Stimulated activated CD8-positive, alpha-beta memory T cell treated with anti-CD3 and anti-CD28 coated beads, Interleukin-2, amount 100 ng/mL, for 1 hour (primary cell): ENCODE measurements at places on chromosomes 1 and 21.

GRCh38 chr1:89989799-89990198 is 5.1 kb upstream of the ZNF326 start:
- DNase-seq, result no peak

DNA sequence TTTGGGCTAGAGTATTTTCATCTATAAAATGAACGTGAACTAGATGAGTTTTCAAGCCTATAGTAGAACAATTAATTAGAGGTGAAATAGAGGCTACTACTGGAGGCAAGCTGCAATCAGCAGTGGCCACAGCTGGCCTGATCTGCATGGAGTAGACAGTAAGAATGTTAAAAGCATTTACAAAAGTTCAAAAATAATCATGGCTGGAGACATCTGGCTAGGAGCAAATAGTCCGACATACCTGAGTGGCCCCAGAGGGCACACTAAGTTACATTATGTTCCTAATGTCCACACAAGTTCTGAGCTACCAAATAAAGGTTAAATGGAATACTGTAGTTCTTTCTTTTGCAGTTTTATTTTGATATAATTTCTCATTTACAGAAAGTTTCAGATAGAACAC is 28.0 kb downstream of the MPZL1 start:
- no peak for DNase-seq

DNA sequence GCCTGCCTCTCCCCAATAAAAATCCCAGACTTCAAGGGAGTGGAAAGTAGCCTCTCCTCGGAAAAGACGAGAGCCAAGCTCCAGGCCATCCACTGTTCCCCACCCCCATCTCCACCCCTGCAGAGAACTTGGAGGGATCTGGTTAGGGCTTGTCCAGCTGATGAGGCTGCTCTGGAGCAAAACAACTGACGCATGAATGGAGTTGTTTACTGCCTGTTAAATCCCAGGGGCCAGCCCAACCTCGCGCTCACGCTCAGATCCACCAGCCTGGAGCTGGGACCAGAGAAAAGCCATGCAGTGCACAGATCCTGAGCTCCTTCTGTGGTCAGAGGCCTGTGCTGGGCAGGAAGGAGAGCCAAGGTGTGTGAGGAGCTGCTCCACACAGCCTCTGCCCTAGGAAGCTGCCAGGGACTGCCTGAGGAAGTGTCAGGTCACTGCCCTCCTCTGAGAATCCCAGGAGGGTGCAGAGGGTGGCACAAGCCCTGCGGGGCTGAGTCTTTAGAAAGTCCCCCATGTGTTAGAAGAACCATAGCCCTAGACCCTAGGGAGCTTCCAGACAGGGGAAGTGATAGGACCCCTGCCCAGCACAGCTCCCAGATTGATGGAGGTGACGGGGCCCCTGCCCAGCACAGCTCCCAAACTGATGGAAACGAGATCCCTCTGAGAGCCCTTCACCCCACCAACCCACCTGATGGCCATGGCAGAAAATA is 109.0 kb upstream of the IPO9 start:
- DNase-seq, result no peak

GRCh38 chr1:10080523-10080922 is 47.8 kb downstream of the UBE4B start:
- no peak for DNase-seq

- DNase-seq, result no peak
Observed at GRCh38 chr1:63668298-63668697, 75.1 kb downstream of the PGM1 start.

- no peak for DNase-seq
Observed at GRCh38 chr1:155272466-155273342, 600 bp downstream of the CLK2 start.

GRCh38 chr1:205706601-205707502 is 26.5 kb upstream of the SLC45A3 start:
- DNase-seq, result no peak

- no peak for DNase-seq
Observed at GRCh38 chr1:58211869-58212268, 334.7 kb downstream of the OMA1 start.

GRCh38 chr1:24803220-24803619 is 58.0 kb downstream of the CLIC4 start:
- no peak for DNase-seq

- no peak for DNase-seq
Observed at GRCh38 chr1:197994907-197995407, 77.8 kb downstream of the LHX9 start.

DNA sequence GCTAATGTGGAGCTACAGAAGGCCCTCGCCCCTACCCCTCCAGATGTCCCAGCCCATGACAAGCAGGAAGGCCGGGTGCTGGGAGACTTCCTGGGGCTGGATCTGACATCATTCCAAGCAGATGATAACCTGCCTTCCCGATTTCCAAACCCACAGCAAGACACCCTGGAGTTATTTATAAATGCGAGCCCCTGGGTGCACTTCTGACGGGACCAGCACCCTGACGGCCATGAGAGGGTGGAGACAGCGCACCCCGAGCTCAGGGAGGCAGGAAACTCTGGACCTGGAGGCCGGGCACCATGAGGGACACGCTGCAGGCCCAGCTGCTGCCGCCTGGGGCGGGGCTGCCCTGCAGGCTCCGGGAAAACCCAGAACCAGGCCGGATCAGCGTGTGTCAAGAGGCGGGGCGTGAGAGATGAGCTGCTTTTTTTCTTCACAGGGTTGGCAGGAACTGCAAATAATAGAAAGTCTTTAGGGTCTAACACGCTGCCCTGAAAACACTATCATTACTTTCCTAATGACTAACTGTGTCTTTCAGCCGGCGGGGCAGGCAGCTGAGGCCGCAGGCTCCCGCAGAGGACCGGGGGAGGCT is 2.5 kb upstream of the PCBP3 start:
- DNase-seq, result no peak

DNA sequence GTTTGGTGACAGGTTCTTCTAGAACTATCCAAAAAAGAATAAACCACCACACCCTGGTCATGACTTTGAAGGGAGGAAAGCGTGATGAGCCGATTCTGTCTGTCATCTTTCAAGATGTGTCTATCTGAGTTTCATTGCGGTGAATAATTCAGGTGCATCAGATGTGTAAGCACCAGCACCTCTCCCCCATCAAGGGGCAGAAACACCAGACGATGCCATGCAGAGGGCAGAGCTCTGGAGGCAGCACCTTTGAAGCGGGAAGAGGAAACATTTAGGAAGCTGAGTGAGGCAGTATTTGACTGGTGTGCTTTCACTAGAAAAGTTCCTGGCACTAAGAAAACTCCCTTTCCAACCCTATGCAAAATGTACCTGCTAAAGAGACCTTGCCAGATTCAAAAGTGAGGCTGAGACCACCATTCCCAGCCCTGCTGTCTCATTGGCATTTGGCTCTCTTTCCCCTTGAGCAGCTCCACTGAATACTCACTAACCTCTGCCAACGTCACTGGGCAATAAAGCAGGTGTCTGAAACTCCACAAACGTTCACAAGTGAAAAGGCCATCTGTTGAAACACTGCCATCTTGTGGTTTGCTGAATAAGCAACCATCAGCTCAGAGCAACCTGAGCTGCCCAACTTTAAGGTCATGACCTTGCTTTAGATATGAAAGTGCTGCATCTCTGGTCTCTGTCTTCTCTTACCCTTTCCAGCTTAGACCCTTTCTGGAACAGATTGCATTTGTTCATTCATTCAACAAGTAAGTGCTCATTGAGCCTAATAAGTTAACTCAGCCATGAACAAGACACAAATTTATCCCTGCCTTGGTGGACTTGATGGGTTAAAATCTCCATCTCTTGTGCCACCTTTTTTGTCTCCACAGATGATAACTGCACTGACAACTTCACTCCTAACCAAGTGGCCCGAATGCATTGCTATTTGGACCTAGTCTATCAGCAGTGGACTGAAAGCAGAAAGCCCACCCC is 228.6 kb downstream of the PAPPA2 start:
- DNase-seq, result no peak

- no peak for DNase-seq
Observed at GRCh38 chr1:15758343-15758931, at the start of gene FBLIM1. TSS of gene FBLIM1 (plus strand) at chr1:15758795. CDS start at chr1:15764984, 6,189 bp downstream.

DNA sequence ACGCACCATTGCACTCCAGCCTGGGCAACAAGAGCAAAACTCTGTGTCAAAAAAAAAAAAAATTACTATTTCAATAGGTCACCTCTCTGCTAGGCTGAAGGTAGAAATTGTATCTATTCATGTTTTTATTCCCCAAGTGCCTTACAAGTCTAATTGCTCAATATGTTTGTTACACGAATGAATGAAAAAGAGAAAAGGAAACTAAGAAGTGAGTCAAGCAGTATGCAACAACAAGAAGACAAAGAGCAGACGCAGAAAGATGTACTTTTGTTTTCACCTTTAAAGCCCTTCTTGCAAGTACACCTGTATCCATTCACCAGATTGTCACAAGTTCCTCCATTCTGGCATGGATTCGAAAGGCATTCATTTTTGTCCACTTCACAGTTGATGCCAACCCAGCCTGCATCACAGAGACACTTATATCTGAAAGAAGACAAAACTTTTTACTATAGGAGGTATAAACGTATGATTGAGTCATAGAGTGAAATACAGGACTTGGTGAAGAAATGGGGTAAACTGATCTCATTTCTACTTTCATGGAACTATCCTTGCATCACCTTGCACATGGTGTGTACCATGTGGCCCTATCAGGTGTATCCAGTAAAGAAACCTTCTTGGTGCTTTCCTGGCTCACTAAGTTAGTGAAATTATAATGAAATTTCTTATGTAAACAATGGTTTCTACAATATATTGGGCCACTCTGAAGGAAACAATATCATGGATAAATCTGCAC is 57.1 kb upstream of the ADAM30 start:
- DNase-seq, result no peak

GRCh38 chr1:36658838-36659237 is 176.1 kb upstream of the CSF3R start:
- no peak for DNase-seq

GRCh38 chr1:90488451-90488850 is 228.7 kb downstream of the BARHL2 start:
- DNase-seq, result no peak

DNA sequence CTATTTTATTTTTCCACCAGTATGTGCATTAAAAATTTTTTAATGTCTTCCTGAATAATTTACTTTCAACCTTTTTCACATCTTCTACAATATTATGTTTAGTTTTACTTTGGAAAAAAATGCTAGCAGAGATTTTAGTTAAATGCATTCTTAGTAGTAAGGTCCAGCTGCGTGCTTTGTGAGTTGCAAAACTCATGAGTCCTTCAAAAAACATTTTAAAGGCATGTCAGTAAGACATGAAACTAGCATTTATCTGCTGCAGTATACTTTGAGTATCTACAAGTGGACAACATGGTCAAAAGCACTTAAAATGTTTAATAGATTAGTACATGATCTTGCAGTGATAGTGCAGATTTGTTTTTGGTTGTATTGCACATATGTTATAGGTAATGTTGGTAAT is 139.0 kb downstream of the HS2ST1 start:
- DNase-seq, result no peak

DNA sequence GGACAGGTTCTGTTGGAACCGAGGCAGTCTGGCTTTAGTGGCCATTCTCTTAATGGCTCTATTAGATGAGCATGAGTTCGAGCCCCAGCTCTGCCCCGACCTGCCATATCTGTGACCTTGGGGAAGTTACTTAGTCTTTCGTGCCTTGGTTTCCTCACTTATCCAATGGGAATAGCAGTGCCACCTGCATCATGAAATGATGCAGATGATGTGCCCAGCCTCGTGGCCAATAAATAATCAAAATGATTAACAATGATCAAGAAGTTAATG is 30.6 kb downstream of the CAMK1G start:
- DNase-seq, result no peak

DNA sequence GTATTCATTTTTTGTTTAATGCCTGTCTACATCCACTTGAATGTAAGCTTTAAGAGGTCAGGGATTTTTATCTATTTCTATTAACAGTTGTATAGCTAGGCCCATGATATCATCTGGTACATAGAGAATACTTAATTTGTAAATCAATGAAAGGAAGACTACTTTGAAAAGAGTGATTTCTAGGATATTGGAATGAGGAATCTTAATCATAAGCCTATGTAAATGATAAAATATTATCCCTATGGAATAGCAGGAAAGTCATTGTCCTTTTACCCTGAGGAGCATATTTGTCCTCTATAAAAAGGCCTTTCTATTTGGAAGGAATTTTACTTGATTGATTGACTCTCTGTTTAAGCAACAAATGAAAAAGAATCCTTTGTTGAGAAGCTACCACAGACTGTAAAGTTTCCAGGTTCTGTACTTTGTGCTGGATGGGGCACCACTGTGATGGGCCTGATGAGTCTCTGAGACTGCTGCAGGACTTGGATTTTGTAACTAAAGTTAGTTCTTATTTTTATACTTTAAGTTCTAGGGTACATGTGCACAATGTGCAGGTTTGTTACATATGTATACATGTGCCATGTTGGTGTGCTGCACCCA is 53.8 kb downstream of the MAST2 start:
- no peak for DNase-seq

- DNase-seq, result no peak
Observed at GRCh38 chr1:207316622-207317391, 4.7 kb upstream of the CD55 start.

GRCh38 chr21:35779167-35779566 is 281.2 kb downstream of the SETD4 start:
- DNase-seq, result no peak

DNA sequence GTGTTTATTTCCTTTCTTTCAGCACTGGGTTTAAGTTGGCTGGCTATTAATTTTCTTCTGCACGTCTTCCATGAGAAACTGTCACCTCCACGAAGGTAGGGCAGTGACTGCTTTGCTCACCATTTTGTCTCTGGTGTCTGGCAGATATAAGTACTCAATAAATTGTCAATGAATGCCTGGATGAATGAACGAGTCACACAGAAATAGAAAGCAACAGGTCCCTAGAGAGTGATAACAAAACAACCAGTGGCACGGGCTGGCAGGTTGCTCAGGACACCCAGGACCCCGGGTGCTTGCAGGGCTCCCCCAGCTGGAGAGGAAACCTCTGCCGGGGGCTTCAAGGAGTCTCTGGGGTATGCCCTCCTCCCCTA is 3.2 kb upstream of the MYOC start:
- no peak for DNase-seq

DNA sequence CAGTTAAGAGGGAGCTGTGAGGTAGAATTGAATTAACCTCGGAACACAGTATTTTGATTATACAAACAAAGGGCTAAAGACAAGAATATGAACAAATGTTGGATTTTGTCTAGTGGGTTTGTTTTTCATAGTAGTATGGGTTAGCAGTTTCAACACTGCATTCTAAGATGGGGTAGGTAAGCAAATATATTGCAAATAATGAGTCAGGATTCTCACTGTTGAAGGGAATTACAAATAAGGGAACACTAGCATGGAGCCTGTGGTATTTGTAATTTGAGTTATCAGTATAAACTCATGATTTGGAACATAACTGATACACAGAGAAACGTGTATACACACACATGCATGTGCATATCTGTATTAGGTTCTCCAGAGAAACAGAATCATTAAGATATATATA is 44.5 kb downstream of the CD55 start:
- no peak for DNase-seq

DNA sequence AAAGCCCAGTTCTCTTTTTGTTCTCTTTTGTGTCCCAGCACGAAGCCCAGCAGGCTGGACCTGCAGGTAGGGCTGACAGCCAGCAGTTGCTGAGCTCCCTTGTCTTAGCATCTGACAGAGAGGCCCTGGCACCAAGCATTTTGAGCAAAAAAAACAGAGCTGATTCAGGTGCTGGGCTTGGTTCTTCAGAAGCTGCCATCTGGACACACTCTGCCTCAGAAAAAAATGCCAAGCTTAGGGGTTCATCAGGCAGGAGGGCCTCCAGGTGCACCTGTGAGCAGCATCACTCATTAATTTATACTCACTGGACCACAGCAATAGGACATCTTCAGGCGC is 167.1 kb upstream of the PLD5 start:
- DNase-seq, result no peak
